OCI-LY7 (cell line): ENCODE measurements at places on chromosomes 2 and 18.
A peak's percentile ranks its signal among the peaks of the same experiment; 100 is the strongest.

- DNase-seq, result no peak
Observed at GRCh38 chr2:144015036-144015435, 504.9 kb downstream of the ZEB2 start.

- no peak for DNase-seq
Observed at GRCh38 chr2:1222056-1222455, 191.2 kb upstream of the TPO start.

DNA sequence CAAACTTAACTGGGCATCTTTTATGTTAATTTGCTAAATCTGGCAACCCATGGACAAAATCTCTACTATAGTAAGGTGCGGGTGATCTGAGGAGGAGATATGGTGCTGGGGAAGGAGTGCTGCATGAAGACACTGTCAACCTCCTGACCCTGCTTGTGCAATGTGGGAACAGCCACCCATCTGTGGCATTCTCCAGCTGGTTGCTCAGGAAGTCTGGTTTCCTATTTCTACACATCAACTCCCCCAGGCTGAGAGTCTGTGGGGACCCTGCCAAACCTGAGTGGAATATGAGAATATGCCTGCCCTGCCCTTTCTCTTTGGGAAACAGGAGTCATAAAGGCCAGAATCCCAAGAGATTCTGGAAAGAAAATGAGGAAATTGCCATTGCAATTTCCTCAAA, 60.1 kb upstream of the PAX3 start:
- DNase-seq, result no peak

DNA sequence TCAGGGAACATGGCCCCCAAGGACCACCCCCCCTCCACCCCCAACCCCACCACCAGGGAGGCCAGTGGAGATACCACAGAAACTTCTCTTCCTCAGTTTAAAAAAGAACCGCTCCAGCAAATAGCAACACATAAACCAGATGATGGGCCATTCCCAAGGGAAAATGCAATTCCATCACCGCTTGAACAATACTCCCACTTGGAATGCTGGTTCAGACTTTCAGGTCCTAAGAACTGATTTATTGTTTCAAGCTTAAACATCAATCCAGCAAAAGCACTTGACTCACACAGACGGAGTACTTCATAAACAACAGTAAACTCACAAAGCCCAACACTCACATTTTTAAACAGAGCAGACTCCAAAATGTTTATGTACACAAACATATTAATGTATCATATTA, 6.9 kb downstream of the HDAC4 start:
- DNase-seq, result no peak

DNA sequence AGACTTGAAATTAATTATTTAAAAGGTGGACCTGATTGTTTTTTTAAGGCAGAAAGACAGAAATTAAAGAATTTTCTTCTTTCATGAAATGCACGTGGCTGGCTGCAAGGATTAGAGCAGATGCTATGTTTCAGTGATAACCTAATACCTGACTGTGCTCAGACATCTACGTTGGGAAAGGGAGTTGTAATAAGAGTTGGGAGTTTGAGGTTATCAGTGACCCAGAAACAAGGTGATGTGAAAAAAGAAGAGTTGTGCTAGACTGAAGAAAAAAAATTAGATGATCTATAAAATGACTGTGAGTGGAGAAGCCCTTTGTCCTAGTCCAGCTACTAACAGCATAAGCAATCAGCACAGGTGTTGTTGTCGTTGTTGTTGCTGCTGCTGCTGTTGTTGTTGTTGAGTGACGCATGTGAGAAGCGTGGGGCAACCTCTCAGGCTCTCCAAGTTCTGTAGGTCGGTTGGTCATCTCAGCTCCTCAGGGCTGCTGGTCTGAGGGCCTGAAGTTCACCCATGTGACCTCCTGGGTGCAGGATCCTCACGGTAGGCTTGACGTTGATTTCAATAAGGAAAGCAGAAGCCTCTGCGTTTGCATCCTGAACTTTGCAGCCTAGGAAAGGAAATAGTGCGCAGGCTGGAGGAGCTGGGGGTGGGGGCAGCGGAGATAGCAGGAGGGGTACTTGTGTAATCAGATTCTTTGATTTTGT, 7.6 kb downstream of the POU3F3 start:
- no peak for DNase-seq

- peak; percentile 34 for DNase-seq
Observed at GRCh38 chr2:157470321-157470720, 26.4 kb upstream of the CYTIP start.

DNA sequence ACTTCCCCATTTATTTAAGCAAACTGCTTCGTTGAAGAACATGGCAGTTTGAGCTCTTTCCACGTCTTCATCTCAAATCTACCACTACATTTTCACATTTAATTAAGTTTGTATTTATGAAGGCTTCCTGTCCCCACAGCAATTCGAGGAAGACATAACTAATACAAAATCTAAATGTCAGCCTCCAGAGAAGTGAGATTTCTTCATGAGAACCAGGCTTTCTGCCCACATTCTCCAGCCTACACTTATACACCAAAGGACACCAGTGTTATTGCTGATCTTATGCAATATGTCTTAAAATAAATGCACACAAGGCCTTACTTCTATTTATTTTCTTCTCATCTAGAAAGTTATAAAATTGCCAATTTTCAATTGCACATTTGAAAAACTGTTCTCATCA, 1209.3 kb upstream of the FAM98A start:
- DNase-seq, result no peak

GRCh38 chr18:33507019-33507418, 66.5 kb upstream of the CCDC178 start:
- DNase-seq, result peak; percentile 2

- DNase-seq, result no peak
Observed at GRCh38 chr2:95359031-95359430, 43.5 kb upstream of the FAHD2A start.

- DNase-seq, result no peak
Observed at GRCh38 chr2:209942936-209943605, 59.4 kb upstream of the RPE start.

GRCh38 chr2:131034122-131035051, 58.9 kb downstream of the FAM168B start:
- DNase-seq, result no peak

DNA sequence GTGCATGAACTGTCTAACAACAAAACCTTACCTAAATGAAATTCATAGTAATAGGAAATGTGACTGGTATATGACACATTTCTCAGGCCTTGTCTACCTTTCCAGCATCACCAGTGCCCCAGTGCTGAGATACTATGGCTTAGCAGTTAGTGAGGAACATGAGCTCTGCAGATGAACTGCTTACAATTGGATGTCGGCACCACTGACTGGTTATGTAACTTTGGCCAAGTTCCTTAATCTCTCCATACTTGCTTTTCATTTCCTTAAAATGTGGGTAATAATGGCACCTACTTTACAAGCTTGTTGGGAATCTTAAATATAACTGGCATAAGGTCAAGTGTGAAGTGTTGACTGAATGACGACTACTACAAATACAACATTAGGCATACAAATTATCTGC, 136.3 kb downstream of the OLA1 start:
- no peak for DNase-seq

DNA sequence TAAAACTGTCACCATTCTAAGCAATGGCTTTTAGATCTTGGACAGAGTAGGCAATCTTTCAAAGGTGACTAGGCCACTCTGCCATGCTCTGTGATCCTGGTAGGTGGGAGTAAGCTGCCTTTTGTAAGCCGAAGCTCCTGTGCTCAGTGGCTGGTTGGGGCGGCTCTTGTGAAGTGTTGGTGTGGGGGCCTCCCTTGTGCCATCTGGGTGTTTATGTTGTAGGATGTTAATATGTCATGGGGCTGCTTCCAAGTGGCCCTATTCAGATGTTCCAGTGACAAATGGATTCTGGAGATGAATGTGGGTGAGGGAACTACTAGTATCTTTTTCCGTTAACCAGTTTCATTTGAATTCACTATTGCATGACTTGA, 116.8 kb upstream of the SPRED2 start:
- no peak for DNase-seq

- DNase-seq, result no peak
Observed at GRCh38 chr2:41737888-41738287, 309.9 kb upstream of the PKDCC start.

DNA sequence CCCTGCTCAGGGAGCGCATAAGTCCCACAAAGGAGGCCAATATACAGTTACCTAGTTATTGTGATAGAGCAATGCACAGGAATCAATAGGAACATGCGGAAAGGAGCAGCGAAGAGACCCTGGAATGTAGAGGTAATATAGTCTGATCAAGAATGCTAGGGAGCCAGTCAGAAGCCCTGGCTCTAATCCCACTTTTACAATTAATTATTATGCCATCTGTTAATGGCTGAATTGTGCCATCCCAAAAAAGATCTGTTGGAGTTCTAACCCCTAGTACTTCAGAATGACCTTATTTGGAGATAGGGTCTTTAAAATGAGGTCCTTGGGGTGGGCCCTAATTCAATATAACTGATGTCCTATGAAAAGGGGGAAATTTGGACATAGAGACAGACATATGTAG, 7.7 kb upstream of the SPATS2L start:
- DNase-seq, result no peak

DNA sequence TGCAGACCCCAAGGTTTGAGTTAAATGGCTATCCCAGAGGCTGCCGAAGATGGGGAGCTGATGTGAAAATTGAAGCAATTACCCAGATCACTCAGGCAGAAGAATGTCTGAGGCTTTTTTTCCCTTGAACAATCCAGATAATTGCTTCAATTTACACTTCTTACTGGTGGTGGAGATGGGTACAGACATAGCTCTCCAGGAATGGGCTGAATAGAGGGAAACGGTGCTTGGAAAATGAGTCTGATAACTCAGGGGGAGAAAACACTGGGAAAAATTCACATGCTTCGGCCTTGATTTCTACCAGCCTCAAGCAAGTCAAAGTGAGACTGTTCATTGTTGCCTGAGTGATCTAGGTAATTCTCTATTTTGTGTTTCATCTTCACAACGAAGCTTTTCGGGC, 9.5 kb upstream of the KIF5C start:
- DNase-seq, result no peak

- no peak for DNase-seq
Observed at GRCh38 chr18:59985289-59985688, 85.5 kb downstream of the PMAIP1 start.

GRCh38 chr18:57737400-57738060, 65.6 kb downstream of the ATP8B1 start:
- no peak for DNase-seq

- DNase-seq, result no peak
Observed at GRCh38 chr2:239261796-239262483, 138.9 kb downstream of the HDAC4 start.

- no peak for DNase-seq
Observed at GRCh38 chr2:214180071-214180470, 230.8 kb upstream of the VWC2L start.

DNA sequence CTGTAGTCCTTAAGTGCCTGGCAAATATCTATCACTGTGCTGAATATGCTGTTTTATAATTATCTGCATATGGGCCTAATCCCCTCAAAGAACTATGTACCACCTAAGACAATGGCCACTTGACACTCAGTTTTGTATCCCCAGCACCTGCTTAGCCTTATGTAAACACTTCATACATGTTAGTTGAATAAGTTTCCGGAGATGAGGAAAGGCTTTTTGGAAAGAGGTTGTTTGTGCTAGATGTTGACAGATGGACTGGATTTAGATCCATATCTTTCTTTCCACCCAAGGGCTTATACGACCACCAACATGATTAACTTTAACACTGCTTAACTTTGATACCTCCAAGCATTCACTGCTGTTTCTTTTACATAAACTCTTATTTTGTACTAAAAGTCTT, 63.3 kb downstream of the FAM228A start:
- no peak for DNase-seq

DNA sequence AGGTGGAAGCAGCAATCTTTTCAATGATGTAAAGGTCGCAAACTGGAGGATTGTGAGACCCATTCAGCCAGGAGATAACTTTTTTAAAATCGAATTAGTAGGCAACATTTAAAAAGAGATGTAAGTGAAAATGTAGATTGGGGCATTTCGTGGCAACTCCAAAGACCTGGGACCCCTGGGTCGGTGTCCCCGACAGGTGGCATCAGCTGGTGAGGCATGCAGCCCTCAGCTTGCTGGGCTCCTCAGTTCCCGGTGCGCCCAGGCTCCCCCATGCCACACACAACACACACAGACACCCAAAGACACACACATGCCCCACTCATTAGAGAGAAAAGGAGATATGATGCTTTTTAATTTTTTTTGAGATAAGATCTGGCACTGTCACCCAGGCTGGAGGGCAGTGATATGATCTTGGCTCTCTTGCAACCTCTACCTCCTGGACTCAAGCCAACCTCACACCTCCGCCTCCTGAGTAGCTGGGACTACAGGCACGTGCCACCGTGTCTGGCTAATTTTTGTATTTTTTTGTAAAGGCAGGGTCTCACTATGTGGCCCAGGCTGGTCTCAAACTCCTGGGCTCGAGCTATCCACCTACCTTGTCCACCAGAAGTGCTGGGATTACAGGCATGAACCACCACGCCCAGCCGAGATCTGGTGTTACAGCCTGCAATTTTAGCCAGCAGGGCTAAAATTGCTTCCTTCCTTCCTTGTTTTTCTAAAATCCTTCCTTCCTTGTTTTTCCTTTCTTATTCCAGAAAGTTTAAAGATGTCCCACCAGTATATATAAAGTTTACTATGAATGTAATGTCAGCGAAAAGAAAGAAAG, 122.6 kb upstream of the EPAS1 start:
- no peak for DNase-seq

DNA sequence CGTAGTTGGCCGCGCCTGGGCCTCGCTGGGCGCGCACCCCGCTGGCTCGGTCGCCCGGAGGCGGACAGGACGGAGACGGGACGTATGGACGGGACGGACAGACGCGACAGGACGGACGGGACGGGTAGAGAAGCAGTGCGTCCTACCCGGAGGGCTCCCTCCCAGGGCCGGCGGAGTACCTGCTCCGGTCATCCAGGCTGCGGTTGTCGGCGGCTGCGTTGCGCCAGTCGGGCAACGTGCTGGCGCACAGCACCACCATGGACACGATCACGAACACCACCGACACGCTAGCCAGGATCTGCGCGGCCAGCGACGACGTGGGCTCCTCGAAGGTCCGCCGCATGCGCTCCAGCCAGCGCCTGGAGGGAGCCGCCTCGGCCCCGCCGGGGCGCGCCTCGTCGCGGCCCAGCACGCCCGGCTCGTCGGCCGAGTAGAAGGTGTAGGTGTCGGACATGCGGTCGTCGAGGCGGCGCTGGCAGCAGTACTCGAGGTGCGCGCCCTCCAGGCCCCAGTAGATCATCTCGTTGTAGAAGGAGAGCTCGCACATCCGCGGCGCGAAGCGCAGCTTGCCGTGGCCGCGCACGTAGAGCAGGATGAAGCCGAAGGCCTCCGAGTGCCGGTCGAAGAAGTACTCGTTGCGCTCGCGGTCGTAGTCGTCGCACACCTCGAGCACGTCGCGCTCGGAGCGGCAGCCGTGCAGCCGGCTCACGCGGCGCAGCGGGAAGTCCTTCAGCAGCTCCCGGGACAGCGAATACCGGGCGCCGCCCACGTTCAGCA, 903 bp downstream of the KCNG3 start:
- DNase-seq, result no peak

GRCh38 chr2:23306401-23306800, 78.6 kb upstream of the KLHL29 start:
- DNase-seq, result no peak

DNA sequence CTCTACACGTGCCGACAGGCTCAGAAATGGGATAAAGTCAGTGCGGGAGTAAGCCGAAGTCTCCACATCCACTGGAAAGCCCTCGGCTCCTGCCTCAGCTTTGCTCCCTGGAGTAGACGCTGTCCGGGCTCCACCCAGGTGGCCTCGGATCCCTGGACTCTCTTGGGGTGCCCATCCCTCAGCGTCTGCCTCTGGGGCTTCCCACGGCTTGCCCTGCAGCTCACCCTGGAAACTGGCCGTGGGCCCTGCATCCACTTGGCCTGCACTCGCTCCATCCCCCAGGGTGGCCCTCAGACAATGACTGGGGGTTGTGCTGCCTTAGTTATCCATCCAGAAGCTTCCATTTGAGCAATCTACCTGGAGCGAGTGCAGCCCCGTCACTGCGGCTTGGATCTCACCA, 36.2 kb upstream of the TAF1B start:
- no peak for DNase-seq
